ENCODE measurements at places on chromosomes 1 and 21.

DNA sequence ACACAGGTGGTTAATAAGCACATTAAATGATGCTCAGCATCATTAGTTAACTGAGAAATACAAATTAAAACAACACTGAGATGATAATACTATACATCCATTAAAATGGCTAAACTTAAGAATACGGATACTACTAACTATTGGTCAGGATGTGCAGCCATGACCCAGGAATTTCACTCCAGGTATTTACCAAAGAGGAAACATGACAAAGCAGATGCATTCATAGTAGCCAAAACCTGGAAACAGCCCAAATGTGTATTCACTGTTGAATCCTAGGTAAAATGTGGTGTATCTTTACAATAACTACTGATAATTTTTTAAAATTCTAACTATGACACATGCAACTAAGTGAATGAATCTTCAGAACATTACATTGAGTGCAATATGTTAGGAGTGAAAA lies 73.0 kb downstream of the PTPRC start:
- H3K27me3 ChIP-seq: no peaks in the 10 kb centered on the region
- no peak overlapping the region for H3K4me3 ChIP-seq
- DNase-seq: peak; percentile 18
- no peaks in the 10 kb centered on the region for H3K36me3 ChIP-seq
- no peak overlapping the region for H3K27ac ChIP-seq
- peaks cover 24% of the 10 kb centered on the region for H3K4me1 ChIP-seq

DNA sequence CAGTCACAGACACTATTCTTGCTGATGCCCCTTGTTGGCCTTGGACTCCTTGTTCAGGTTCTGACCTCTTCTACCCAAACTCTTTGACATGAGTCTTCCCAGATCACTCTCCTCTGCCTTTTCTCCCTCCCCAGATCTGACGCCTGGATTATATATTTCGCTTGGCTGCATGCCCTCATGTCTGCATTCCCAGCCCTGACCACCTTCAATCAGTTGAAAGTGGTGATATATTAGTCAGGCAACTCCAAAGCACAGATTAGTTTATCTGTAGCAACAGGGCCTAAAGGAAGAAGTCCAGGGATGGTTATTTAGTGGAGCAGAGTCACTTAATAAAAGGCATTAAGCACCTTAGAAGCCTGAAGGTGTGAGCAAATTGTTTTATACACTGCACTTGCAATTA lies 110.0 kb upstream of the GUCA2B start:
- no peak overlapping the region for H3K4me3 ChIP-seq
- no peaks in the 10 kb centered on the region for H3K4me1 ChIP-seq
- H3K27me3 ChIP-seq: no peaks in the 10 kb centered on the region
- H3K36me3 ChIP-seq: no peaks in the 10 kb centered on the region
- no peak for DNase-seq

GRCh38 chr1:61241973-61242381 lies 159.6 kb downstream of the NFIA start:
- no peak overlapping the region for H3K4me3 ChIP-seq
- no peak for DNase-seq
- H3K36me3 ChIP-seq: no peaks in the 10 kb centered on the region
- H3K27ac ChIP-seq: no peak overlapping the region

GRCh38 chr21:34276711-34277425 lies 86.9 kb upstream of the KCNE2 start:
- H3K27me3 ChIP-seq: no peaks in the 10 kb centered on the region
- DNase-seq: peak; percentile 32
- H3K36me3 ChIP-seq: no peaks in the 10 kb centered on the region
- no peak overlapping the region for H3K27ac ChIP-seq
- no peak overlapping the region for H3K4me3 ChIP-seq

- no peak overlapping the region for H3K4me3 ChIP-seq
- DNase-seq: no peak
- H3K27me3 ChIP-seq: no peaks in the 10 kb centered on the region
- no peaks in the 10 kb centered on the region for H3K4me1 ChIP-seq
- no peaks in the 10 kb centered on the region for H3K36me3 ChIP-seq
Observed at GRCh38 chr1:44265656-44266358, 52.5 kb downstream of the DMAP1 start.

DNA sequence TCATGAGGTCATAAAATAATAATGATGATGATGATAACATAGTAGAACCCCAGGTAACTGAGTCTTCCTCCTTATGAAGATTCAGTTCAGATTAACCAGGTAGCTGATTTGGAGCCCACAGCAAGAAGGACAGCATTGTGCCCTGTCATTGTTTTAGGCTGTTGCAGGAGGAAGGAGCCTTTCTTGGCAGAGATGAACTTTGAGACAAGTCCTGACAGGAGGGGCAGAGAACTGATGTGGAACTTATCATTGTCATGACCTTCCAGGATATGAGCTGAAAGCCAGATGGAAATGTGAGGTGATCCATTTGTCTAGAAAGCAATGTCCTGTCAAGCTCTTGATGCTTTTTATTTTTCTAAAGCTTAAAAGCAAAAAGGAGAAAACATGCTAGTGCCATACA lies 132.6 kb upstream of the COA6 start:
- DNase-seq: no peak
- H3K4me3 ChIP-seq: no peak overlapping the region

GRCh38 chr1:38827318-38827717 lies 32.3 kb downstream of the RRAGC start:
- no peak overlapping the region for H3K27ac ChIP-seq
- no peaks in the 10 kb centered on the region for H3K4me1 ChIP-seq
- no peak overlapping the region for H3K4me3 ChIP-seq
- DNase-seq: no peak
- peaks cover 53% of the 10 kb centered on the region for H3K27me3 ChIP-seq

DNA sequence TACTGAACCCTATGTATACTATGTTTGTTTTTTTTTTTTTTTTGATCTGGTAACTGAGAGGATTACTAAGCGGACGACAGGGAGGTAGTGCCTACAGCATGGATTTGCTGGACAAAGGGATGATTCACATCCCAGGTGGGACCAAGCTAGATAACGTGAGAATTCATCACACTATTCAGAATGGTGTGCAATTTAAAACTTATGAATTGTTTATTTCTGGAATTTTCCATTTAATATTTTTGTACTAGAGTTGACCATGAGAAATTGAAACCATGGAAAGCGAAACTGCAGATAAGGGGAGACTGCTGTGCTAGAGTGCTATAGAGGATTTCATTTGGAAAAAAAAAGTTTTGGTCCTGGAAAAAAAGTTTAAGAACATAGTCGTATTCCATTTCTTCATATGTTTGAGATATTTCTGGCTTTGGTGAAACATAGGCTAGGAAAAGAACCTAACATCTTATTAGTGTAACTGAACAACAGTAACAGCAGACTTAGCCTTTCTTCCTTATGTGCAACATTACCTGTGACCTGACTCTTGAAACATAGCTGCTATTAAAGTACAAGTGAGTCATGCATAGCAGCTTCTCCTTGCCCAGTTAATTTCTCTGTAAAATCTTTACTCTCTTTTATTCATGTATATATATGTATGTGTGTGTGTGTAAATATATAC lies 202.5 kb downstream of the FGGY start:
- H3K4me3 ChIP-seq: no peak overlapping the region
- H3K27me3 ChIP-seq: no peaks in the 10 kb centered on the region
- DNase-seq: no peak
- H3K4me1 ChIP-seq: peaks cover 30% of the 10 kb centered on the region
- H3K27ac ChIP-seq: no peak overlapping the region

GRCh38 chr1:20588634-20589225 lies at the start of gene CDA:
Gene CDA, plus strand, starts transcription at chr1:20589097. Its CDS starts 33 bp downstream, at chr1:20589130.
- H3K4me1 ChIP-seq: peaks cover 32% of the 10 kb centered on the region
- no peaks in the 10 kb centered on the region for H3K36me3 ChIP-seq
- DNase-seq: peak; percentile 29
- H3K4me3 ChIP-seq: peak within 1 kb of the TSS; percentile 41
- H3K27ac ChIP-seq: peak within 1 kb of the TSS; percentile 62

GRCh38 chr21:35652872-35653271 lies 407.5 kb downstream of the SETD4 start:
- DNase-seq: no peak
- H3K27me3 ChIP-seq: no peaks in the 10 kb centered on the region
- H3K4me1 ChIP-seq: peaks cover 14% of the 10 kb centered on the region
- H3K4me3 ChIP-seq: no peak overlapping the region

DNA sequence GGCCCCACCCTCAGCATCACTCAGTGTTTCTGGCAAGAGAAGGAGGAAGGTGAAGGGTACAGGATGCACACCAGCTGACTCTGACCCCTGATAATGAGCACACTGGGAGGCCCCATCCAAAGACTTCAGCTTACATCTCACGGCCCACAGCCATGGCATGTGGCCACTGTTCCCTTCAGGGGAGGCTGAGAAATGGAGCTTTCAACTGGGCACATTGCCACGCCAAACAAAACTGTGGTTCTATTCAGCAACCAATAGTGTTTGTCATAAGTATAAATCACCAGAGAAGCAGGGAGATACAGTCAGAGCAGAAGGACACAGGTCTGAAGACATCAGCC lies 12.7 kb upstream of the TRAF3IP3 start:
- H3K4me1 ChIP-seq: peaks cover 19% of the 10 kb centered on the region
- peak; percentile 58 for DNase-seq
- peak overlapping the region; percentile 50 for H3K27ac ChIP-seq
- H3K27me3 ChIP-seq: no peaks in the 10 kb centered on the region

DNA sequence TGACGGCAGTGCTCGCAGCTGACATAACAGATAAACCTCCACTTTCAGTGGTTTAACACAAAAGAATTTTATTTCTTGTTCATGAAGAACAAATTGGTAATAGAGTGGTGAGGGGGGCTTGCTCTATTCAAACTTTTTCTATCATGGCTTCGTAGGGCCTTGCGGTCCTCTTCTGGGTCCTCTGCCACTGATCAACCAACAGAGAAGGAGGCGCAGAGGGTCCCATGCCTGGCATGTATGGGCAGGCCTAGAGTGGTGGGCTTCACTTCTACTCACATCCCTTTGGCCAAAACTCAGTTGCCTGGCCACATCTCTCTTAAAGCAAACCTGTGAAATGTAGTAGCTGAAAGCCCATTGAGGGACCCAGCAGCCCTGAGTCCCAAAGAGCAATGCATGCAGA lies 460.5 kb downstream of the SIPA1L2 start:
- no peak overlapping the region for H3K4me3 ChIP-seq
- H3K36me3 ChIP-seq: no peaks in the 10 kb centered on the region
- H3K4me1 ChIP-seq: no peaks in the 10 kb centered on the region
- no peaks in the 10 kb centered on the region for H3K27me3 ChIP-seq

DNA sequence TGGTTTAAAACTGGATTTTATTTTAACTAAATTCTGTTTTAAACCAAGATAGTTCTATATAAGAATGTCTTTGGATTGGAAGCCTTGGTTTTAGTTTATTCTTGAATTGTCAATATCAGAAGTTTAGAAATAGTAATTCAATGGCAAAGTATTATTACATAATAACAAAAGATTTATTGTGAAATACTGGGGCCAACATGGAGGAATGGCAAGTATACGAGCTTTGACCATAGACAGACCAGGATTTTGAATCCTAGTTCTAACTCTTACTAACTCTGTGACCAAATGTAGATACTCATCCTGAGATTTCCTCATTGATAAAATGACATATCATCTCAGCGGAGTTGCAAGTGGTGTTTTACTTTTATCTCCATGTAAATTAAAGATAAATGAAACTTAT lies 63.3 kb downstream of the CAMSAP2 start:
- no peaks in the 10 kb centered on the region for H3K27me3 ChIP-seq
- H3K4me1 ChIP-seq: no peaks in the 10 kb centered on the region
- H3K4me3 ChIP-seq: no peak overlapping the region
- H3K27ac ChIP-seq: no peak overlapping the region
- DNase-seq: no peak

DNA sequence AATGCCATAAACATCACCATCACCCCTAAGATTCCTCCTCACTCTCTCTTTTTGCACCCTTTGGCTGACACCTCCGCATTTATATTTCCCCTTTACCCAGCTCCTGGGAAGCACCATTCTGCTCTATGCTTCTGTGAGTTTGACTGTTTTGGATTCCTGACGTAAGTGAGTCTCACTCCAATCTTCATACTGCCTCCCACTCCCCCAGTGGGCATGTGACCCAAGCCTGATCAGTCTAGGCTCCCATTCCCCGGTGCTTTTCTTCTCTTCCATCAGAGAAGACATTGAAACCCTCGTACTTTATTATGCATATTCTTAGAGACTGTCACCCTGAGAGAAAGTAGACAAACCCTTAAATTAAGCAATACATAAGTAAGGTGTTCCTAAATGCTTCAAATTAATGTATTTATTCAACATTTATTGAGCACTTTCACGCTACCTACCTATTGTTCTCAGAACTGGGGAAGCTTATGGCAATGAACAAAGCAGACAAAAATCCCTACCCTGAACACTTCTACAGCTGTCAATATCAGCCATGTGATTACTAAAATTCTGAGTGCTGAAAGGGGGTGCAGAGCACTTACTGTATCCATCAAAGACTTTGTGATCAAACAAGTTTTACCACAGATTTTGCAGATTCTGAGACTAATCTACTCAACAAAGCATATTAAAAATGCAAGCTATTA lies 43.4 kb upstream of the DIPK1A start:
- no peaks in the 10 kb centered on the region for H3K36me3 ChIP-seq
- no peak overlapping the region for H3K4me3 ChIP-seq
- no peak overlapping the region for H3K27ac ChIP-seq
- peaks cover 19% of the 10 kb centered on the region for H3K27me3 ChIP-seq
- H3K4me1 ChIP-seq: no peaks in the 10 kb centered on the region

DNA sequence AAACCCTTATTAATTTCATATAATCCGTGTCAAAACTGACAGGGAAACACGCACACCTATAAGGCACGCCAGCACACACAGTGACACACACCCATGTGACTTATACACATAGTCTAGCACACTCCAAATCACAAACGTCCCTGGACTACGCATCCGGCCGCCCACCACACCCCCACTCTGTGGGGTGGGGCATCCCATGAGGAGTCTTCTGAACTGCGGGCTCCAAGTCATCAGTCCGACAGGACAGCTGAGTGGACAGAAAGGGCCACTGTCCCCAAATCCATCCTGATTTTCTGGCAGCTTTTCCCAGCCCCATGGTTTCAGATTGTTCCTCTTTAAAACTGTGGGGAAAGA lies 829 bp downstream of the PEA15 start:
- peaks cover 45% of the 10 kb centered on the region for H3K4me1 ChIP-seq
- peak overlapping the region; percentile 93 for H3K27ac ChIP-seq
- peaks cover 14% of the 10 kb centered on the region for H3K36me3 ChIP-seq

GRCh38 chr1:49013079-49013478 lies 236.4 kb upstream of the BEND5 start:
- no peak overlapping the region for H3K4me3 ChIP-seq
- H3K36me3 ChIP-seq: no peaks in the 10 kb centered on the region
- no peaks in the 10 kb centered on the region for H3K27me3 ChIP-seq
- H3K4me1 ChIP-seq: no peaks in the 10 kb centered on the region

DNA sequence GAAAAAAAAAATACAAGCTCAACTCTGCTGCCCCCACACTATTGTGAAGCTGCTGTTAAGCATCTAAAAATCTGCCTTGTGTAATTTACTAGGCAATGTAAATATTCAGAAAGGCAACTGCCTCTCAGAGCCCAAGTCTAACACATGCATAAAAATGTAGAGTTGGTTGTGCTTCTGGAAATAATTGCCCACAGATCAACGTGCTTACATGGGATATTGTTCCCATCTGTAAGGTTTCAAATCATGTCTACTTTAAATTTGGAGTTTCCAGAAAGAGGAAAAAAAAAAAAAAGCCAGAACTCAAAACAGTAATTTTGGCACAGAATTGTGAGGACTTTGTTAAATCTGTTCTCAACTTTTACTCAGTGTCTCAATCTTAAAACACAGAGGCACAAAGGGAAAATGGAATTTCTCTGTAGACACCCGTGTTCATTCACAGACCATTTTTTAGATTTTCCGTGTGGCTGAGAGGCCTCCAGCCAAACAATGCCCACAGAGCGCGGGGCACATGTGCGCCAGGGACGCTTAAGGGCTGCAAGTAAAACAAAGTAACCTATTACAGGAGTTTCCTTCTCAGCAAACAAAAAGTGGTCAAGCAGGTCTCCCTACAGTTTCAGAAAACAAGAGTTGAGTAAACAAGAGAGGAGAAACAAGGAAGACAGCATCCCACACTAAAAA lies 115.5 kb downstream of the RERE start:
- peak; percentile 65 for DNase-seq
- H3K4me3 ChIP-seq: peak overlapping the region; percentile 80
- peaks cover 13% of the 10 kb centered on the region for H3K4me1 ChIP-seq
- H3K27ac ChIP-seq: peak overlapping the region; percentile 57
